Stimulated activated CD8-positive, alpha-beta memory T cell treated with anti-CD3 and anti-CD28 coated beads, Interleukin-15, amount 100 ng/mL, for 4 hours (primary cell): ENCODE measurements at places on chromosomes 2 and 18.

DNA sequence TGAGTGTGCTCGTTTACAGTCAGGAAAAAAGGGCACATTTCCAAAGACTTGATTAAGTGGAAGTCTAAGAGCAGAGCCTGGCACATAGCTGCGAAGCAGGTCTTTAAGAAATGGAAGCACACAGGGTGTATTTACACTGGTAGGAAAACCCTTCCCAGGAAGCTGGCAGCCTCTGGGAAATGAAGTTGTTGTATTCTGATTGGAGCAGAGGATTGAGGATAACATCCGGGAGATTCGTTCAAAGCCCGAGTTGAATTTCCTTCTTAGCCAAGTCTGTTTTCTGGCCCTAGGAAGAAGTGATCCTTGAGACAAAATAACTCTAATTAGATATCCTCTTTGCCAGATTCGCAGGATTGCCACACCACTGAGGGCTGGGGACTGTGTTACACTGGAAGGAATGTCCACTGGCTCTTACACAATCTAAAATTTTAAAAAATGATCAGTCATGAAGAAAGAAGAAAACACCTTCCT lies 75.9 kb downstream of the ITGB1BP1 start:
- DNase-seq = no peak

- no peak for DNase-seq
Observed at GRCh38 chr2:174332217-174332963, 2.4 kb upstream of the SP9 start.

DNA sequence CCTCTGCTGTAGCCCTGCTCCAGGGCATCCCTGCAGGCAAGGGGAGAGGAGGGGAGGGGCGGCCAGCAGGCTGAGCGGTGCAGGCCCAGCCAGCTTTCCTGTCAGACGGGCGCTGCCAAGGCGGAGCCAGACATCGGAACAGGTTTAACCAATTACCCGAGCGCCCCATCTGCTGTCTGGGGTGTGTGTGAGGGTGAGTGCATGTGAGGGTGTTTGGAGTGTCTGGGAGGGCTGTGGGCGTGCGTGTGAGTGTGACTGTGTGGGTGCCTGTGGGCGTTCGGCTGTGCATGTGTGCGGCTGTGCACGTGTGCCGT lies 20.0 kb downstream of the EMX1 start:
- DNase-seq = no peak

- DNase-seq = no peak
Observed at GRCh38 chr2:141048951-141049350, 1081.9 kb downstream of the LRP1B start.

DNA sequence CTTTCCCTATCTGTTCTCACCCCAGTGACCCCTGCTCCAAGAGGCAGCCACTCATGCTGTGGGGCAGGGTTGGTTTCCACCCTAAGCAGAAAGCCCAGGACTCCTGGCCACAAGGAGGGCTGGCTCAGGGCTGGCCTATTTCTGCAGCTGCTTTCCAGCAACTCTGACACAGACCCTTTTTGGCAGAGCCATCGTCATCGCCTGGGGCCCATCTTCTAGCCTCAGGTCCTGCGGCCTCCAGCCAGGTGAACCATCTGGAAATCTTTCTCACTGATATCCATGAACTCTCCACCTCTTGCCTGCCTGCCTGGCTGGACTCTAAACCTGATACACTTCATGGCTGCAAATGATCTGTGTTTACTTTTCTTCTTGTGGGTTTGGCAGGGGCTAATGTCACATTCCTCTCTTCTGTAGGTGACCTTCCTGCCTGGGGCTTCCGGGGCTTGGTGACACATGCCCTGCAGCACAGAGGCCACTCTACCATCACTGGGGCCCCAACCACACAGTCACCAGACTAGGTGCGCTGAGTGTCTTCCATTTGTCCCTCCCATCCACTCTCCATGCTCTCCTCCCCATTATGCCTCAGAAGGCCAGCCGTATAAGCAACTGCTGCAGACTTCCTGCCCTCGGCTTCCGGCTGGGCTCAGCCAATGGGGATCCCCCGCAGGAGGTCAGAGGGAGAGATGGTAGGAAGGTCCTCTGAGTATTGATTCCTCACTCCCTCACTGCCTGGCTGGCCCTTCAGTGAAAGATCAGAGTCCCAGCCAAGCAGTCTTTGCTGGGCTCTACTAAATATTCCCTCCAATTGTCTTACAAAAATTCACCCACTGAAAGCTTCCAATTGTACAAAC lies 9.7 kb upstream of the COPS8 start:
- no peak for DNase-seq

DNA sequence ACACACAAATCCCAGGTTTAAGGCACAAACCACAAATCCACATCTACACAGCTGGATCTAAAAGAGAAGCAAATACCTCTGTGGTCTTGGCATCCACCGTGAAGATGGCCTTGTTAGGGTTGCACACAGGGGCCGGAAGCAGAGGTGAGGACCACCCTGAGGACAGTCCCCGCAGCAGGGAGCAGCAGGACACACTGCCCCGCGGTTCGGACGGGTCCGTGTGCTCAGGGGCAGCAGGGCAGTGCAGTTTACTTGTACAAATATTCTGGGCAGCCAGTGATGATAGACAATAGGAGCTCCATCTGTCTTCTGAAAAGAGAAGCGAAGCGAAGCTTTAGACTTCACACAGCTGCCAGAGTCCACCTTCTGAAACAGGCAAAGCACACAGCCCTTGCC lies 8.8 kb downstream of the PASK start:
- no peak for DNase-seq

DNA sequence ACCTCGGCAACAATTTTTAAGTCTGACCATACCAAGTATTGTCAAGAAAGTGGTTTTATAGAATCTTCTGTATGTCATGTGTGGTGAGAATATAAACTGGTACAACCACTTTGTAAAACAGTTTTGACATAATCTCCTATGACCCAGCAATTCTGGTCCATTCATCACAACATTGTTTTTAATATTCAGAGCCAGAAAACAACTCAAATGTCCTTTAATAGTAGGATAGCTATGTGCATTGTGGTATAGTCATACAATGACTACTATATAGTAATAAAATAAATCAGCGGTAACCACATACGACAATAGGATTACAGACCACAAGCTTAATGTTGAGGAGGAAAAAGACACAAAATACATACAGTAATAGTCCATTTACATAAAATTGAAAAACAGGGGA lies 175.2 kb upstream of the SPATS2L start:
- DNase-seq = no peak

GRCh38 chr18:55419132-55419946 lies 168.7 kb downstream of the TCF4 start:
- DNase-seq = no peak

DNA sequence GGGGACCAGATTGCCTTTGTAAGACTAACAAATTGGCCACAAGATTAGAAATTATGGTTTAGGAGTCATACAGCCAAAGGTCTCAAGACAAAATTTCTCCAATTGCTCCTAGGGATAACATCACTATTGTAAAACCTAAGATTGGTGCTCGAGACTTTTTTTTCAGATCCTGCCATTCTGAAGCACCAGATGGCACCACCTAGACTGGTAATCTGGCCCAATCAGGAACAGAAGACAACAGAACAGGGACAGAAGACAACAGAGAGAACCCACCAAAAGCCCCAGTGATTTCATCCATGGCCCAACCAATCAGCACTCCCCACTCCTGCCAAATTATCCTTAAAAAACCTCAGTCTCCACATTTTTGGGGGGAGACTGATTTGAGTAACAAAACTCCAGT lies 66.8 kb downstream of the LINC00305 start:
- DNase-seq = no peak

- no peak for DNase-seq
Observed at GRCh38 chr18:12305930-12306629, 2.0 kb upstream of the TUBB6 start.

DNA sequence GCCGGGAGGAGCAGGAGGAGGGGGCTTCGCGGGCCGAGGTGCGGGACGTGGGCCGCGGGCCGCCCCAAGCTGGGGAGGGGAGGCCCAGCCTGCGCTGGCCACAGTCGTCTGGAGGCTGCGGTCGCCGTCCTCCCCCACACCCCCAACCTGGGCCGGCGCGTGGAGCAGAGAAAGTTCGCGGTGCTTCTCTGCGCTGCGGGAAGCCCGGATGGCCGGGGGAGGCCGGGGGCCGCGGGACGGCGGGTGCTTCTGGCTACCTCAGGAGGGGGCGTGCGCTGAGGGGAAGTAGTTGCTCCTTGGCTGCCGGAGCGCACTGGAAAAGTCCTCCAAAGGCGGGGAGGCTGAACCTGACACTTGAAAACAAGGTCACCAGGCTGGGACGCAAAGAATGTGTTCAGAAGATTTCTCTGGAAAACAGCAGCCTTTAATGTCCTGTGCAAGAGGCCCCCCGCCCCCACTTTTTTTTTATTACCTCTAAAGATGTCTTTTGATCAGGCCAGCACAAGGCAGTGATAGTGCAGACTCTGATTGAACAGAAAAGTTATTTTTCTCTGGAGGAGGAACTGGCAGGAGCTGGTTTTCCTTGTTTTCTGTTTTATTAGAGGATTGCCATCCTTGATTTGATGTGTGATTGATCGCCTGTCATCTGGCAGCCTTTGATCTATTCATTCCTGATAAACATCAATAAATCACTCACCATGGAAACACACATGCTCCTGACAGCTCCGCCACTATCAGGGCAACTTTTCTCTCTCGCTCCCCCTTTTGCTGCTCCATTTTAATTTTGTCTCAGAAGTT lies 1.6 kb downstream of the TSHZ1 start:
- no peak for DNase-seq

DNA sequence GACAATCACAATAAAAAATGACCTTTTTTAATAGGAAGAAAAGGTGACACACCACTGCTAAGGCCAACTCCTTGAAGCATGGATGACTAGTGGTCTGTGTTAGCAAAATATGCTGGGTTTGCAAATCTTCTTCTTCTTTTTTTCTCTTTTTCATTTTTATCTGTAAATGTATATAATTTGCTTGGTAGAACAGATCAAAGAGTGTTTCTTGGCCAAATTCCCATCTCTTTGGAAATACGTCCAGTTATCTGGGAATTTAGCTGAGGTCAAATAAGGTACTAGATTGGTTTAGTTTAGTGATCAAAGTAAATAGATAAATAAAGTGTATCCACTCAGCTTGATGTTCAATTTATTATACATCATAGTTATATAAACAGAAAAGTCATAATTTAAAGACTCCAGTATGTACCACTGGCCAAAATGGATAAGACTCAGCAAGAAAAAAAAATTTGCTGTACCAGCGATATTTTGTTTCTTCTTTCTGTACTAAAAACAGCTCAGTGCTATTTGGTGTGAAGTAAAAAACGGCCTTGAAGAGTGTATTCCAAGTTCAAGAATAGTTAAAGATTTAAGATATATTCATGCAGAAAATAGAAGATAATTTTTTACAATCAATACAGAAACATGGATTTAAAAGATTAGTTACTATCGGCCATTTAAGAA lies 738.6 kb upstream of the PIK3C3 start:
- DNase-seq = no peak

- DNase-seq = no peak
Observed at GRCh38 chr2:160924936-160925353, 235.3 kb upstream of the TANK start.

DNA sequence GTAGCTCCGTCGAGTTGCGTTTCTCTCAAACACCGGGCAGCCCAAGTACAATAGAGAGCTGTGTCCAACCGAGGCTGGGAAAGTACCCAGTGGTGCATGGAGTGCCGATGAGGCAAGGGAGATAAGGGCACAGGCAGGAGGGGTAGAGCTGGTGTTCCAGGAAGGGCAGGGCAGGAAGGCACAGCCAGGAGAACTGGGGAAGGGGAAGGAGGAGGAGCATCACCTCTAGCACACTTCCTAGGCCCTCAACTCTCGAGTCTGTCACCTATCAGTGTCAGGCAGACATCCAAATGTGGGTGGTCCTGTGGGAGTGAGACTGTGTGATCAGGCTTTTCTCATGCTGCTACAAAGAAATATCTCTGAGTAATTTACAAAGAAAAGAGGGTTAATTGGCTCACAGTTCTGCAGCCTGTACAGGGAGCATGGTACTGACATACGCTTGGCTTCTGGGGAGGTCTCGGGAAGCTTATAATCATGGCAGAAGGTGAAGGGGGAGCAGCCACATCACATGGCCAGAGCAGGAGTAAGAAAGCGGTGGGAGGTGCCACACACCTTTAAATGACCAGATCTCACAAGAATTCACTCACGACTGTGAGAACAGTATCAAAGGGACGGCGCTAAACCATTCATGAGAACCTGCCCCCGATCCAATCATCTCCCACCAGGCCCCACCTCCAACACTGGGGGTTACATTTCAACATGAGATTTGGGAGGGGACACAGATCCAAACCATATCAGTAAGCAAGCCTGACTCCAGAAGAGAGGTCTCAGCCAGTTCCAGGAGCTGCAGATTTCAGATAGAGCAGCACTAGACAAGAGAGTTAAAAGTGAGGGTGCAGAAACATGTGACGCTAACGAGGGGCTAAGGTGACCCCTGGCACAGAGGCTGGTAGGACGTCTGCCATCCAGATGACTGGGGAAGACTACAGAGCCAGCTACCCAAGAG lies 75.7 kb downstream of the MBOAT2 start:
- no peak for DNase-seq

GRCh38 chr18:50751490-50751889 lies 68.3 kb downstream of the MRO start:
- no peak for DNase-seq

DNA sequence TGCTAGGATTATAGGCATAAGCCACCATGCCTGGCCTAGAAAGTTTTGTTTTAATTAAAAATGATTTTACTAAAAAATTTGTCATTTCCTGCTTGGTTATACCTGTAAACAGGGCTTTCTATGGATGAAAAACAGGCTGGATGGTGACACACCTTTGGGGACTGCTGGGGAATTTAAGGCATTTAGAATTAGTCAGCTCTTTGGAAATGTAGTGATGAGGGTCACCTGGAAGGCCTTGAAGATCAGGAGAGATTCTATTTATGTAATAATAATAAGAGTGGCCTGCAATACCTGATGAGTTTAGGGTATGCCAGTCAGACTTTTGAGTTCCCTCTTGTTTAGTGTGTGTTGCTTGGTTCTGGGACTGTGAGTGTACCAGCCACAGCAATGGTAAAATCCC lies 51.1 kb downstream of the RALBP1 start:
- no peak for DNase-seq

GRCh38 chr18:10912790-10913545 lies 236.4 kb downstream of the PIEZO2 start:
- DNase-seq = no peak

DNA sequence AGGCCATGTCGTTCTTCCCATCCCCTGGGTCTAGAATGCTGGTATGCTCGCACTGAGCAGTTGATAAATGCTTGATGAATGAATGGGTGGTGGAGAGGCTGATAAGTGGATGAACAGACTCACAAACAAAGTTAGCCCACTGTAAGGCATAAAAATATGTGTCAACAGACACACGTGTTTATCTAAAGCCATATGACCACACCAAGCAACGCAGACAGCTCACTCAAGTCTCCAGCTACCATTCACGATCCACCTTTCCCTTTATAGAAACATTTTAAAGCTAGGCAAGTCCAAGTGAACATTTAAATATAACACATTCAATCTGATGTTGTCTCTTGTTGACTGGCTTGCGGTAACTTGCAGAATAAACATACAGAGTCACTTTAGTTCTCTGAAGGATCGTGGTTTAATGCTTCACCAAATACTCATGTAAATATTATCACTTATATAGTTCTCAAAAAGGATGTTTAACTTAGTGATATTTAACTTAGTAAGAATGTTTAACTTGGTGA lies 105.5 kb downstream of the NOL10 start:
- DNase-seq = no peak
